ENCODE measurements at places on chromosomes 6 and 20.

DNA sequence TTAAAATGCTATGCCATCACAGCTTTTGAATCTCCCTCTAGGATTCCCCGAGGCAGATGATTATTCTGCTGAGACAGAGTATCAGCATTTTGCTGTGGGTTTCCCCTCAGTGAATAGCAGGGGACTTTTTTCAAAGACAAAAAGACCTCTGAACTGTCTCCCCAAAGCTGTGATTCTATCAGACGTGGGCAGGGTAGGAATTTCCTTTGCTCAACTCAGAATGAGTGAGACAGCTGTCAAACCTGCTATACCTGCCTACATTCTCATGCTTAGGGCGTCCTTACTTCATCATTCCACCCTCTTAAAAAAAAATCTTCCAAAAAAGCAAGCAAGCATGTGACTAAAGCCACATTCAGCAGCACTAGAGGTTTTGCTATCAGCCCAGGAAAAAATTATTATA lies 147.6 kb upstream of the FAM83B start:
- no peak for DNase-seq

GRCh38 chr20:34771680-34772081 lies 53.8 kb downstream of the NCOA6 start:
- DNase-seq, result no peak

- DNase-seq, result no peak
Measured at GRCh38 chr20:4592316-4593148, 129.2 kb upstream of the PRND start.

GRCh38 chr6:43782764-43783513 lies 12.9 kb downstream of the VEGFA start:
- no peak for DNase-seq

GRCh38 chr20:47055699-47056369 lies 161.2 kb downstream of the EYA2 start:
- peak; percentile 61 for DNase-seq

DNA sequence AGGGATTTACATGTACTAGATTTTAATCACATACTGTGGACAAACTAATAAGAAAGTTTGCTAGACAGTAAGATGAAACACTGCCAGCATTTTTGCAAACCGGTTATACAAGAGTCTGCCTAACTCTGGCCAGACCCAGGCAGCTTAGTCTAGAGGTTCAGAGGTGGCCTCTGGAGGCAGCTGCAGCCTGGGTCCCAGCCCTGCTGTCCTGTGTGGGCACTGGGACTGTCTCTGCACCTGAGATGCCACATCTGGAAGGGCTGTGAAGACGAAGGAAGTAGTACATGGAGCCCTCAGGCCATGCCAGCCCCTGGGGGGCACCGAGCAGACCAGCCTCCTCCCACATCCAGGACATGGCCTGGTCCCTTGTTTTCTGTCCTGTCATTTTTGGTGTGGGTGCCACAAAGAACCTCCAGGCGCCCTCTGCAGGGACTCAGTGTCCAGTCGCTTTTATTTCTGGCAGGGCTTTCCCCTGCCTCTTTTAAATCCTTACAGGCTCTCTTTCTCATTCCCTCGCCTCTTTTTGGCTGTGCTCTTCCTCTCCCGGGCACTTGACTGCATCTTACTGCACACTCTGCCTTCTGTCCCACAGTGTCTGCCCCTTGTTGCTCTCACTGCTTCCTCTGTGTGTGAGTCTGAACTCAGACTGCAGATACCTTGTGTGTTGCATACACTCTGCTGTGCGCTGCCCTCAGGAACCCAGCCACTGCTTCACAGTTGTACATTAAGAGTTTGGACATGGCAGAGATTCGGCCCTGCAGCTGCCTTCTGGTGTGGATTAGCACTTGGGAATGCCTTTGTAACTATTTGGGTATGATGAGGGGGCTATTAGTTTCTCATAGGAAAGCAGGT lies 216.7 kb downstream of the ZDHHC14 start:
- DNase-seq, result peak; percentile 19

- no peak for DNase-seq
Measured at GRCh38 chr20:62741191-62741691, 32.6 kb downstream of the NTSR1 start.

GRCh38 chr6:25242567-25242966 lies 36.6 kb upstream of the CARMIL1 start:
- DNase-seq, result no peak

DNA sequence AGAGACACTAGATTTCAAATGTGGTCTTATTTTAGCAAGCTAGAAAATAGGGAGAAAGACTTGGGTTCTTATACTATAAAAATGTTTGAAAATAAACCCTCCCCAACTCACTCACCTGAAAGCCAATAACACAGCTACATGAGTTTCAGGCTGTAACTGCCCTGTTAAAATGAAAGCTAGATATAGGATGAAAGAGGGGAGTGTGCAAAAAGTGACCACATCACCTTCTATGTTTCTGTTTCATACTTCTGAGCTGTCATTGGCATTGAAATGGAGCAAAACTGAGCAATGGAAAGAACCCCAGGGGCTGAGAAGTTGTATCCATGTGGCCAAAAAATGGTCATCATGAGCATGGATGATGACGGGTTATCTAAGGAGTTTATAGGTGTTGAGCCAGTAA lies 148.1 kb upstream of the TENT5A start:
- DNase-seq, result no peak

- peak; percentile 33 for DNase-seq
Measured at GRCh38 chr6:170160031-170160627, 130.7 kb downstream of the DLL1 start.

DNA sequence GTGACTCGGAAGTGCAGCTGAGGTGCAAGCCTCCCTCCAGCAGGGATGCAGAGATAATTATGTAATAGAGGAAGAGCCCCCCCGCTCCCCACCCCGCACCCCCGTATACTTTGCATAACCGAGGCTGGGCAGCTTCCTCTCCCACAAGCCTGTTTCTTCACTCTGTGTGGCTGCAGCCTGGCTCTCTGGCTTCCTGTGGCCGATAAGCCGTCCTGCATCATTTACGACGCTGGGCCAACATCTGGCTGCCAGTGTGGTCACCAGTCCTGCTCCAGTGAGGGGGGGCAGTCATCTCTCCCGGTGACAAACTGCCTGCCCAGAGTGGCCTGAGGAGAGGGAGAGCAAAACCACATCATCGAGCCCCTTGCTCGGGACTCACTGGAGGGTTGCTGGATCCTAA lies 59.2 kb downstream of the RBM38 start:
- DNase-seq, result peak; percentile 93

- DNase-seq, result no peak
Measured at GRCh38 chr6:108302386-108302785, 7.5 kb downstream of the AFG1L start.

- DNase-seq, result no peak
Measured at GRCh38 chr6:163786995-163787671, 372.6 kb downstream of the QKI start.

GRCh38 chr6:6840831-6841291 lies 252.3 kb downstream of the LY86 start:
- no peak for DNase-seq

DNA sequence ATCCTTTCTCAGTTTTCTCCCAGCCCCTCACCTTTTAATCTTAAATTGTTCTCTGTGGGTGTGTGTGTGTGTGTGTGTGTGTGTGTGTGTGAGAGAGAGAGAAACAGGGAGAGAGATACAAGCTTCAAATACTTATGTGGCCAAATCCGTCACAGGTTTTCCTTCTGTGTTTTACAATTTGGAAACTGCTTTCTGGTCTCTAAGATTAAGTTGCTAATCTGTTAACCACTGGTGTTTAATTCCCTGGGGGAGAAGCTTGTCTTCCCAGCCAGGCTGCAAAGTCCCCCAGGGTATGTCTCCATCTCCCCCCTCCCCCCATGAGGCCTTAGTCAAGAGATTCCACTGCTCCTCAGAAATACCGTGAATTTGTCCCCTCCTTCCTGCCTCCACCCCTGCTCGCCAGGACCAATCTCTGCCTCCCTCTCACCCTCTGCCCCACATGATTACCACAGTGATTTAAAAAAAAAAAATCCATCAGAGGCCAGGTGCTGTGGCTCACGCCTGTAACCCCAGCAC lies 49.0 kb downstream of the RIPOR3 start:
- DNase-seq, result no peak

DNA sequence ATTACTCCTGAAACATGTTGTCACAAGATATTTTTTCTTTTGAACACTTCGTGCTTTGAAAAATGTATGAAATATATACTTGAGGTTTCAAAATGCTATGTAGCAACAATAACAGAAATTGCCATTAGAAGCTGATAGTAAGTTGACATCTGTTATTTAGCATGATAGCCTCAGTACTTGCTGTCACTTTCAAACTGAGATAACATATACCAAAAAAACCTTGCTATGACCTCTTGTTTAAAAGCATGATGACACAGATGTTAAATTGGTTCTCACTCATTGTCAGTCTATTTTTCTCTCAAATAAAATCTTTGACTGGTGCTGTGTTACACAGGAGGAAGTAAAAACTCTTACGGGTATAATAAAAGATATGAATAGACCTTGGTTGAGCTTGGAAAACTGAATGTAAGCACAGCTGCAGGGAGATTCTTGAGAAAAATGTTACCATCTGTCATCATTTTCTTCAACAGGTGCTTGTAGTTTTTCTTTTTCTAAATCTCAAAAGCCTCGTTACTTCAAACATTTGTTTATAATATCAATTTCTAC lies 18.6 kb downstream of the MOXD1 start:
- no peak for DNase-seq

DNA sequence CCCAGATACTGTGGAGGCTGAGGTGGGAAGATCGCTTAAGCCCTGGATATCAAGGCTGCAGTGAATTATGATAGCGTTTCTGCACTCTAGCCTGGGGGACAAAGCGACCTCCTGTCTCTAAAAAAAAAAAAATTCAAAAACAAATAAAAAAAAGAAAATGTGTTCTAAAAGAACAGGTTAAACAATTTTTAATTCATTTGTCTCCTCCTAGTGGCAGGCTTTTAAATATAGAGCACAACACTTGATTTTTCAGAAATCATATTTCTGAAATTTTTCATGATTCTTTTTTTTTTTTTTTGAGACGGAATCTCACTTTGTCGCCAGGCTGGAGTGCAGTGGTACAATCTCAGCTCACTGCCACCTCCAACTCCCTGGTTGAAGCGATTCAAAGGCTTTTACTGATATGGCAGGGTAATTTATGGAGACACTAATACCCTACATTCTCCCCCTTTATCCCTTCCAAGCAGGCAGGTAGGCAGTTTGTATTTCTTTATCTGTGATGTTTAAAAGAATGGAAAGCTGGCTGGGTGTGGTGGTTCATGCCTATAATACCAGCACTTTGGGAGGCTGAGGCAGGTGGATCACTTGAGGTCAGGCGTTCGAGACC lies 8.7 kb upstream of the GTF3C6 start:
- DNase-seq, result peak; percentile 33

DNA sequence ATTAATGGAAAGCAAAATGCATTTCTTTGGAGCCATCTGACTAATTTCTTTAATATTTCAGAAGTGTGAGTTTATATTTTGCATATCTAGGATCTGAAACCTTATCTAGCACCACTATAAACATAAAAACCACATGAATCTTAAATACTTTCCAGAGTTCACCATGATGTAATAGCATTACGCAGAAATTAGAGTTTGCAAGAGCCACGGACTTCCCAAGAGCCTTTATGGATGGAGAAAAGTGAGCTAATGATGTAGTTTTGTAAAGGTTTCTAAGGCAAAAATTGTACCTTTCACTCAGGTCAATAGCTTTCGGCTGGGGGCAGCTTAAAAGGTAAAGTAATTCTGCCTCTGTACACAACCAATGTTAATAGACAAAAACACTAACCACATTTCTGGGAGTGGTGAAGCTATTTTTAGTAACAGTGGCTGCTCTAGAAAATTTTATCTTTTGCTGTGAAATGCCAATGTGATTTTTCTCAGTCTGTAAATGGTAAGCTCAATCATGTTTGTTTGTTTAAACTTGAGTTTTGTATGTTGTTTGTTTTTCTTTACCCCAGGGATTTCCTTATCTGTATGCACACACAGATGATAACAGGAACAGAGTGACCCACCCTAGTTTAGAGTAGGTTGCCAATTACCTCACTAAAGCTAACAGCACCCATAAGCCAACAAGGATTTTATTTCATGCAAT lies 80.5 kb downstream of the FILIP1 start:
- DNase-seq, result no peak

DNA sequence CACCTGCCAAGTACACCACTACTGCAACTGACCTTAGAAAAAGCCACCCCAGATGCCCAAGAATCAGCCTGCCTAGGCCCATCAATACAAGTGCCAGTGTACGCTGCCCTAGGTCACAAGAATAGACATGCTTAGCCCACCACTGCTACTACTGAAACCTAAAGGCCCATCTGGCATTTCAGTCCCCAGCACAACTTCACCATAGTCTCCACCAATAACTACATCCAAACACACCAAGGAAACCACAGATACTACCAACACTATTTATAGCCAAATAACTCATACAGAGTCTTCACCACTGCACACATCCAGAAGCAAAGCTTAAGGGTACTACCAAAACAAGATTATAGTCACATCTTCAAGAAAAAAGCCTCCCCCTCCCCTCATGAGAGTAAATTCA lies 28.2 kb downstream of the TREML4 start:
- DNase-seq, result no peak

- DNase-seq, result peak; percentile 87
Measured at GRCh38 chr6:10555625-10556309, 34.6 kb downstream of the GCNT2 start.

DNA sequence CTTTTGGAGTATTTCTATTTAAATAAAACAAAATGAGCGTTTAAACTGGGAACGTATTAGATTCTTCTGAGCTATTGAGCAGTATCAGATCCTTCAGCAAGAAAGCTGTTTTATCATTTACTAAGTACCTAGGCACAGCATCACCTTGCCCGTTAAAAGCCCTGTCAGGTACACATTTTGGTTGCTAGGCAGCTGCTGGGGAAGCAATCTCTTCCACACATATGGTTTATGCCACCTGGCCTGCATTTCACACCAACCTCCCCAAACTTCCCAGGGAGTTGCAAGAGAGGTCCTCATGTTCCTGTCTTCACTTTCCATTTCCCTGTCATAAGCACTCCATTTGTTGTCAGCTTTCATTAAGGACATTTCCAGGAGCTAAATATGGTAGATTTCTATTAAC lies 400.1 kb downstream of the PLCB1 start:
- no peak for DNase-seq

DNA sequence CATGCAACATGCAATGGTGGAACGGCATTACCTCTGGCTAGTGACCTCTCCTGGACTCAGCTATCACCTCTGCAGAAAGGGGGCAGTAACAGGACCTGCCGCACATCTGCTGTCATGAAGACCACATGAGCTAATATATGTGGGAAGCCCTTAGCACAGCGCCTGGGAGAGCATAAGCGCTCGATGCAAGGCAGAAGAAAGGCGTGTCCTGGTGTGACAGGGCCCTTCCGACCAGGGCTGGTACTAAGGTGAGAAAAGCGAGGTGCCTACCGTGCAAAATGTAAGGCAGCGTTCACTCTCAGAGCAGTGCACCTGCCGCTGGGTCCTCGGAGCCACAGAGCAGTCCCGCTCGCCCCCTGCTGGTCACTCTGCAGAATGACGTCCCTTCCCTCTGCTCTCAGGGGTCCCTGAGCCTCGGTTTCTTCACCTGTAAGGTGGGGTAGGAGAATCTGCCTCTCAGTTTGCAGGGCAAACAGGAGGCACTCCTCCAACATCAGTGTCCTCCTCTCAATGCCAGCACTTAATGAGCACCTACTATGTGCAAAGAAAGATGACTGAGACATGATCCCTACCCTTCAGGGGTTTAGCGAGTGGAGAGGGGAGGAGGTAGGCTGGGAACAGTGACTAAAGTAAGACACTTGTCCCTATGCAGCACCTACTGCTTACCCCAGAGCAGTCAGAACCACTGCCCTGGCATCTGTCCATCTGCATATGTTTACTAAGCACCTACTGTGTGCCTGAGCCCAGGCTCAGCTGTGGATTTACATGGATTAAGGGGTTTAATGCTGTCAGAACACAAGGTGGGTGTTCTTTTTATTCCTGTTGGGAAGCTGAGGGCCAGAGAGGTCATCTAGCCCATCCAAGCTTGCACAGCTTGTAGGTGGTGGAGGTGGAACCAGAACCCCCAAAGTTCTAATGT lies 41.1 kb upstream of the PTGIS start:
- peak; percentile 65 for DNase-seq

Data from NCI-H526 (cell line).